H4 (cell line): ENCODE measurements at places on chromosomes 12 and 14. TPM values are rescaled to one million over a fixed set of nuclear protein-coding genes. Genes with fewer than 3 reads are reported as not detected.

DNA sequence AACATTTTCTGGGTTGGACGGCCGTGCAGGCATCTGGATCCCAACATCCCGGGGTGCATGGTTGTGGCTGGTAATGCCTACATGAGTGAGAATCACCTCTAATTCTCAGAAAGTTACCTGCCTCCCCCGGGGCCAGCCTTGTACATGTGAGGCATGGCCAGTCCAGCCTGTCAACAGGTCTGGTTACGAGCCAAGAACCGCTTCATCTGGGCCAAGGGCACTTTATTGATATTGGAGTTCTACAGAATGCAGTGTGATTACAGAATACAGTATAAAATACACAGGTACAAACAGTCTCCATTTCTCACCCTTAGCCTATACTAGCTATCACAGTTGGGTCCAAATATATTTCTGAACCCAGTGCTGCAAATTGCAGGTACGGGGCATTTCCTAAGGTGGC lies 84.9 kb upstream of the EVL start:
- no peak for DNase-seq

CEP83 gene
- 4.3 and 6.9 TPM in 2 replicates for total RNA-seq

TMEM63C gene
- 0.77 and 1.3 TPM in 2 replicates for total RNA-seq

DNA sequence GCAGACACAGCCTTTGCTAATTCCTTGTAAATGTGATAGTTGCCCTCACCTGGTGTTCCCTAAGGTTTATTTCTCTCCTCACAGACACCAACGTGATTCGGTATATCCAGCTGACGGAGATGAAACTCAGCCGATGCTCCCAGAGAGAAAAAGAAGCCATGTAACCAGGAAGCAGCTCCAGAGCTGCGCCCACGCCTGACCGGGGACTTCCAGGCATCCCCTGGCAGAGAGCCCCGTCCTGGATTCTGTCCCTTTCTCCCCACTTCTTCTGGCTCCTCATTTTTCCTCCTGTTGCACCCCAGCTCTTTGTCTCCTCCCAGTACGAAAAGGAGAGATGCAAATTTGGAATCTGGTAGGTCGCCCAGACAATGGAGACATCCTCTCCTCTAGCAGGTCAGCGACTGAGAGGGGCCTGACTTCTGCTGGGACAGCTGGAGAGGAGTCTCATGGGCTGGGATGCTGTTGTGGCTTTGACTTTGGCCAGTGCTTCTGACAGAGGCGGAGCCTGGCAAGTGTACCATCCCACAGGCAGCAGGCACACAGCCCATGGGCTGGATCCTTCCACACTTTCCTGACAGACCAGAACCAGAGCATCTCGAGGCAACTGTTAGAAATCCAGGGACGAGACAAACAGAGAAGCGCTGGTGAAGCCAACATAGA lies 29.4 kb downstream of the TTC9 start:
- no peak for DNase-seq

PRB2 gene
- total RNA-seq = not detected in 2 replicates

CD163L1 gene
- total RNA-seq = 27.5 and 47.1 TPM in 2 replicates

DNA sequence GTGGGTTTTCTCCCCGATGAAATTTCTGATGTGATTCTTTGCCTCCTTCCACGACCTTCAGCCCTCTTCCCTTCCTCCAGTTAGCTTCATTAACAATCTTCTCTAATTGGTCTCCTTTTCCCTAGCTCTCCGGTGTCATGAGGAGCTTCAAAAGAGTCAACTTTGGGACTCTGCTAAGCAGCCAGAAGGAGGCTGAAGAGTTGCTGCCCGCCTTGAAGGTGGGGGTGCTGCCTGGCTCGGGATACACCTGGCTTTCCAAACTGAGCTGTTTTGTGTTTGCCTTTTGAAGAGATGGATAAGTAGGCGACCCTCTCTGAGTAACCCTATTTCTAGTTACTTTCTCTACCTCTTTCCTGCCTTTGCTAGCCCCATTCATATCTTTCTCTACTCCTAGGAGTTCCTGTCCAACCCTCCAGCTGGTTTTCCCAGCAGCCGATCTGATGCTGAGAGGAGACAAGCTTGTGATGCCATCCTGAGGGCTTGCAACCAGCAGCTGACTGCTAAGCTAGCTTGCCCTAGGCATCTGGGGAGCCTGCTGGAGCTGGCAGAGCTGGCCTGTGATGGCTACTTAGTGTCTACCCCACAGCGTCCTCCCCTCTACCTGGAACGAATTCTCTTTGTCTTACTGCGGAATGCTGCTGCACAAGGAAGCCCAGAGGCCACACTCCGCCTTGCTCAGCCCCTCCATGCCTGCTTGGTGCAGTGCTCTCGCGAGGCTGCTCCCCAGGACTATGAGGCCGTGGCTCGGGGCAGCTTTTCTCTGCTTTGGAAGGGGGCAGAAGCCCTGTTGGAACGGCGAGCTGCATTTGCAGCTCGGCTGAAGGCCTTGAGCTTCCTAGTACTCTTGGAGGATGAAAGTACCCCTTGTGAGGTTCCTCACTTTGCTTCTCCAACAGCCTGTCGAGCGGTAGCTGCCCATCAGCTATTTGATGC lies 797 bp downstream of the ESPL1 start:
- DNase-seq = no peak

TMEM119 gene
- total RNA-seq = 1.4 and 1.9 TPM in 2 replicates

GRCh38 chr12:116146386-116146785 lies 131.1 kb downstream of the MED13L start:
- no peak for DNase-seq

DLGAP5 gene
- 60.1 and 74.7 TPM in 2 replicates for total RNA-seq

GRCh38 chr12:122753319-122753650 lies 661 bp downstream of the DENR start:
- no peak for DNase-seq
